Stimulated activated CD8-positive, alpha-beta memory T cell treated with anti-CD3 and anti-CD28 coated beads, Interleukin-12 subunit alpha, Interleukin-12 subunit beta, amount 100 ng/mL, for 1 hour (primary cell): ENCODE measurements at places on chromosomes 11 and 22.

DNA sequence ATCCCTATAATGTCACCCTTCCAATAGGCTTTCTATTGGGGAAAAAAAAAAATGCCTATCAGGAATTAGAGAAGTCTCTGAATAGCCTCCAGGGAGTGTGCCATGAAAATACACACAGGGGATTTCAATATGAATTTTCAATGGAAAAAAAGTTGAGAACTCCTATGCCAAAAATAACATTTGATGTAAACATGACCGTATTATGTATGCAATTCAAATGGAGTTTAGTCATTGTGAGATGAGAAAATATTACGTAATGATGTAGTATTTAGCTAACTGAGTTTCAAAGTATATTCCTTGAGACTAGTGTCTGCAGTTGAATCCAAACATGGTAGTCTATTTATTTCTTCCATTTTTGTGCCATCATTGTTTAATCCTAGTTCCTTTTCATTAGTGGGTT is 182.3 kb downstream of the BLID start:
- DNase-seq = no peak

- DNase-seq = no peak
Observed at GRCh38 chr11:109641549-109641948, 219.6 kb downstream of the C11orf87 start.

GRCh38 chr11:37407461-37407860 is 809.4 kb upstream of the RAG2 start:
- DNase-seq = no peak

DNA sequence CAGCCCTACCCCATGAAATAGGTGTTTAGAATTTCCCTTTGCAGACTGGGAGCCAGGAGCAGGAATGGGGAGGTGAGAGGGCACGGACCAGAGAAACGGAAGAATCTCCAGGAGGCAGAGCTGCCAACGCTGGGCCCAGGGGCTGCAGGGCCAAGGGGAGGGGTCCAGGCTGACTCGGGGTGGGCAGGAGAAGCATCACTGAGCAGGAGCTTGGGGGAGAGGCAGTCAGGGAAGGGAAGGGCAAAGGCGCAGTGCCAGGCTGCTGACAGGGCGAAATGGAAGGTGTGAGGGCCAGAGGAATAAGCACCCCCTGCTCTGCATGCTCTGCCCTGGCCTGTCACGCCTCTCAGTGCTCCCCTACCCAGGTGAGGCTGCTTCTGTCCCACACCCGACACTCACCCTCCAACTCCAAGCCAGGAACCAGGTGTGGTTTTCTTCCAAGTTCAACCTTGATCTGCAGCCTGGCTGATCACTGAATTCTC is 14.5 kb downstream of the LRRC32 start:
- DNase-seq = no peak

GRCh38 chr11:44179173-44179572 is 83.7 kb downstream of the EXT2 start:
- DNase-seq = no peak

GRCh38 chr11:108929241-108929640 is 264.4 kb downstream of the DDX10 start:
- DNase-seq = no peak

DNA sequence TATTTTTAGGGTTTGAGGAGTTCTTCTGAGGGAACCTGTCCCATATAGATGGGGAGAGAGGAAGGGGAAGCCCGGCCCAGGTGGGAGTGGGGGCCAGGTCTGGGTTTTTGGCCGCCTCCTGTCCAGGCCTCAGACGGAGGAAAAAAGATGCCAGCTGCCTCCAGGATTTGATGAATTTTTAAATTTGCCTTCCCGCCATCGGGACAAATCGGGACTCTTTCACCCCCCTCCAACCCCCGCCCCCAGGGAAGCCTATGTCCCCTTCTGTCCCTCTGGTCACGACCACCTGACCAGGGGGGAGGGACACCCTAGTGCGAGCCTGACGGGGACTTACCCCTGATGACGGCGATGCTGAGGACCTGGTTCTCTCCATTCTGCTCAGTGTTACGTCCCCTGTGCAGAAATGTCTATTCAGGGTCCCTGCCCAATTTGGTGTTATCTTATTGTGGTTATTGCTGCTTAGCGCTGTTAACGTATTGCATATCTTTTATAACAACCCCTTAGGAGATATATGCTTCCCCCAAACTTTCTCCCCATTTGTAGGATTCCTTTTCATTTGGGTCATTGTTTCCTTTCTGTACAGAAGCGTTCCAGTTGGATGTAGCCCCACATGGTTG is 115.9 kb upstream of the GRK3 start:
- DNase-seq = no peak

DNA sequence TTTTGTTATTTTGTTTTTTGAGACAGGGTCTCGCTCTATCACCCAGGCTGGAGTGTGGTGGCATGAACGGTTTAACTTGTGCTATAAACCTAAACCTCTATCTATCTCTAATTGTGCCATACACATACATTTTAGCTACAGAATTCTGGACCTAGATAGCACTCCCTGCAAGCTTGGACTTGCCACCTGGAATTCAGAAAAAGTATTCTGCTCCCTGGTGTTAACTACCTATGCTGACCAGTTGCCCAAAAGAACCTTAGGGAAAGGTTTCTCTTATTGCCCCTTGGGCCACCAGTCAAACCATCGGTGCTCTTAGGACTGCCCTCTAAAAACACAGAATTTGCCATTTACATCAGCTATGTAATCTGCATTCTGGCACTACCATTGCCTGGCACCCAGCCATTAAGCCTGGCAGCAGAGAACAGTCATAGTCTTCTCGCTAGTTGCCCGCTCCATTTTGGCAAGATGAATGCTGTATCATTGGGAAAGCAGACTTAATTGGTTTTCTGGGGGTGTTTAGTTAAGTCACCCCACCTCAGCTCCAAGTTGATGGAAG is 55.3 kb downstream of the ETS1 start:
- no peak for DNase-seq

GRCh38 chr11:74744277-74744676 is 4.4 kb upstream of the RNF169 start:
- no peak for DNase-seq

DNA sequence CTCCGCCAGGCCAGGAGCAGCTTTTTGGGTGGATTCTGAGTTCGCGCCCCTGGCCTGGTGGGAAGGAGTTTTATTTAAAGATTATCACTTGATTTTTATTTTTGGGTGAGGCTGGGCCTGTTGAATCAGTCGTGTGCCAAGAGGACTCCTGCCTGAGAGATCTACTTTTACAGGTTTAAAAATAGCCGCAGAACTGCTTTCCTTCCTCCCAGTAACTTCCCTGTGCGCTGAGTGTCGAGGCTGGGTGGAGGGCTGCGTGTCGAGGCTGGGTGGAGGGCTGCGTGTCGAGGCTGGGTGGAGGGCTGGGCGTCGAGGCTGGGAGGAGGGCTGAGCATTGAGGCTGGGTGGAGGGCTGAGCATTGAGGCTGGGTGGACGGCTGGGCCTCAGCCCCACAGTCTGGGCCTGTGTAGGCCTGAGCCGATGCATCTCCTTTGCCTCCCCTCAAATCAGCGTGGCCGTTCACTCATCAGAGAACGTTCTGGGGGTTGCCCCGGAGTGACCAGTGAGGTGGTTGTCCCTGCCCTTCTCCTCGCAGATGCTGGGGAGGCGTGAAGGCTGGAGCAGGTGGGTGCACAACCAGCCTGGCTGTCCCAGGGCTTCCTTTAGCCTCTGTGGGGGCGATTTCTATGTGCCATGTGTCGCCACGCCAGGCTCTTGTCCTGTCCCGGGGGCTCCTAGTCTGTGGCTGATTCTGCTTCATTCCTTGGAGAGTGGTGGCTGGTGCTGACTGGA is 30.1 kb downstream of the GRAMD4 start:
- DNase-seq = no peak

DNA sequence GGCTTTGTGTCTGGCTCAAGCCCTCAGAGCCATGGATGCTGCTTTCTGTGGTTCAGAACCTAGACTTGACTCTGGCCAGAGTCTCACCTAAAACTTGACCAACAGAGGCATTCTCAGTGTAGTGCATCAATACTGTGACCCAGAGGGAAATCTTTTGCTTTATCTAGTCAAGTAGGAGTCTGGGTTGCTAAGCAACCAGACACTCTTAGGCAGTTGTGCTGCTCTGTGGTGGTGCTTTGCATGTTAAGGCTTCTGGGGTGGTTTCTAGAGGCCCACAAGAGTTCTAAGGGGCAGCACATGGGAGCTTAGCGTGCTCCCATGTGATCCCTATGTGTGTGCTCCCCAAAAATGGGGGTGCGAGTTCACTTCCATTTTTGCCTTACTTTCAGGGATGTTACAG is 224.6 kb upstream of the PLET1 start:
- no peak for DNase-seq
